ENCODE measurements at places on chromosomes 4 and X.

GRCh38 chr4:166165829-166166420 is 292.9 kb downstream of the TLL1 start:
- no peak for DNase-seq

- no peak for DNase-seq
Observed at GRCh38 chr4:139469216-139469615, 15.3 kb downstream of the RAB33B start.

GRCh38 chr4:13238936-13239335 is 245.2 kb downstream of the RAB28 start:
- no peak for DNase-seq

- DNase-seq = no peak
Observed at GRCh38 chr4:107896158-107896645, 35.1 kb upstream of the CYP2U1 start.

DNA sequence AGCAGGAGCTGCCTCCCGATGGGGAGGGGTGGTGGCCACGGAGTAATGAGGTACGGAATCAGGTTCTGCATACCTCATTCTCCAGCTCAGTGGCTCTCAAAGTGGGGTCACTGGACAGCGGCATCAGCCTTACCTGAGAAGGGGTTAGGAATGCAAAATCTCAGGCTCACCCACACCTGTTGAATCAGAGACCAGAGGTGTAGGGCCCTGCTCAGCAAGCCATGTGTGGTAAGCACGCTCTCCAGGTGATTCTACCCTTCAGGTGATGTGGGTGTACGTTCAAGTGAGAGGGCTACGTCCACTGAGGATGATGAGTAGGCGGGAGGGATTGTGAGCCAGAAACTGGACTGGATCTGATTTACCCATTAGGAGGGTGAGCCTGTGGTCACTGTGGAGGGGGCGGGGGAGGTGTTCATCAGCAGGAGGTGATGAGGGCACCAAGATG is 65.8 kb downstream of the ANAPC4 start:
- DNase-seq = no peak

DNA sequence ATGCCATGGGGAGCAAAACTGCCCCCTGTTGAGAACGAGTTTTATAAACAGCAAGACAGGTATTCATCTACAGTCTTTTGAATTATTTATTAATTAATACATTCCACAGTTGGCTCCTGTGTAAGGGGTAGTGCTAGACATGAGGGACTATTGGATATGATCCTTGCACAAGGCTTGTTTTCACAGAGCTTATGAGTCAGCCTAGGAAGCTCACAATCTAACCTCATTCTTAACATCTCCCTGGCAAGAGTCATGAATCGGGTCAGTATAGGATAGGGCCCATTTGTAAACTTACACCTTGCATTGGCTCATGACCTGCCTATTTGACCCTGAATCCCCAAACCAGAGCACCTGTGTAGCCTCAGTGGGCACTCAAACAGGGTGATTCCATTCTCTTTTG is 209.1 kb upstream of the HCCS start:
- DNase-seq = no peak

- DNase-seq = no peak
Observed at GRCh38 chr4:80143307-80143679, 54.0 kb upstream of the PRDM8 start.

DNA sequence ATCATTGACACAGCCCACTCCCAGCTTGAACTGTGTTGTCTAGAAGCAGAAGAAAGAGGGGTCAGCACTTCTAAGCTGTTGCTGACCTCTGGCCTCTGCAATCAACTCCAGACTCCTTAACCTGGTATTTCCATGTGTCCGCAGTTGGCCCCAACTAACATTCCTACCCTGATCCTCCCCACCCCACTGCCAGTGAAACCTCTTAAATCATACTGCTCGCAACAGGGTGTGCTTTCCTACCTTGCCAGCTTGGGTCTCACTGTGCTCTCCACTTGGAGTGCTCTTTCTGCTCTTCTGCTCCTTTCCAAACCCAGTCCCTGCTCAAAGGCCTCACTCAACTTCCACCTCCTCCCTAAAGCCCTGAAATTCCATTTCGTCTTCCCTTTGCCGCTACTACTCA is 52.3 kb upstream of the RPS6KA3 start:
- no peak for DNase-seq

DNA sequence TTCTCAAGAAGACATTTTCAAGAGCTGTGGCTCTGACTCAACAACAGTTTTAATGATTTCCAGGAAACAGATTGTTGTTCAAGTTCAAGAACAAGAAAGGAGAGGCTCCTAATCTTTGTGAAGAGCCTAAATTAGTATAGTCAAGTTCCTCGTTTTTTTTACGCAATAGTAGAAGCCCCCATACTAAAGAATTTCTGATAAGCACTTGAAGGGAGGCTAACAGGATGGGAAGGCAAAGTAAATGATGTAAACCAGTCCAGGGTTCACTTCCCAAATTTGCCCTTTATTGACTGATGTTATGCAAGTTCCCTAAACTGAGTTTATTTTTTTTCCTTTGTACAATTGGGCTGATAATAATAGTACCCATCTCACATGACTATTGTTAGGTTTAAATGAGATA is 178.2 kb downstream of the RTL9 start:
- DNase-seq = no peak

- no peak for DNase-seq
Observed at GRCh38 chr4:113824396-113824795, 62.9 kb upstream of the CAMK2D start.

DNA sequence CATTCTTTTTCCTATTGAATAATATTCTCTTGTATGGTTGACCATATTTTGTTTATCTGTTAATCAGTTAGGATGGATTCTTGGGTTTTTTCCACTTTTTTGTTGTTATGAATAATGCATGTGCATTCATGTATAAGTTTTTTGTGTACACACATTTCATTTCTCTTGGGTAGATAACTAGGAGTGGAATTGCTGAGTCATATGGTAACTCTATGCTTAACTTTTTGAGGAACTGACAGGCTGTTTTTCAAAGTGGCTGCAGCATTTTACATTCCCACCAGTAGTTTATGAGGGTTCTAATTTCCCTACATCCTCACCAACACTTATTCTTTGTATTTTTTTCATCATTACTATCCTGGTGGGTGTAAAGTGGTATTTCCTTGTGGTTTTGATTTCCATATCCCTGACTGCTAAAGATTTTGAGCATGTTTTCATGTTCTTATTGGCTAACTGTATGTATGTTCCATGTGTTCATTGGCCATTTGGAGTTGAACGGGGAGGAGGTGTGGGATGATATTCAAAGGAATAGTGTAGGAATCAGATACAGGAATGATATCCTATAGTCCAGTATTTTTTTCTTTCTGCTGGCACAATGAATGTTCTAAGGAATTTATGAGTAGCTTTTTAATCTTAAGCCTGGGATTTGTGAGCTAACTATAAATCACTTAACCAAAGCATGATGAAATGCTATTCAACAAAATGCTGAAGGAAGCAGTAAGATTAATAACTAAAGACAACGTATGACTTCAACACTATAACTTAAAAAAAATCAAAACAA is 114.3 kb downstream of the AMELX start:
- DNase-seq = no peak

DNA sequence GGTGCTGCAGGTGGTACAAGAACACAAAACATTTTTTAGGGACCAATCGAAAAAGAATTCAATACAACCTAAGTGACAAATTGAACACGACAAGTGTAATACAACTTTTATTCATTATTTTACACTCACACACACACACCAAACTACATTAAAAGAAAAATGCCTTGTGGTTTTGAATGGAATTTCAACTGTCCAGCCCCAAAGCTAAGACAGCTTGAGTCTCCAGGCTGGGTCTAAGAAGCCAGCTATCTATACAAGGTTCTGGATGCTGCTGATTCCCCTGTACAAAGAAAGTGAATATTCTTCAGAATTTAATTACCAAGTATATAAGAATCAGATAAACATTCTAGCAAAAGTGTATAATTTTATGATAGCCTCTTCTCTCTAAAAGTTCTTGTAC is 118.2 kb downstream of the PPP3CA start:
- DNase-seq = no peak

- no peak for DNase-seq
Observed at GRCh38 chrX:27600686-27601085, 10.5 kb downstream of the DCAF8L2 start.

DNA sequence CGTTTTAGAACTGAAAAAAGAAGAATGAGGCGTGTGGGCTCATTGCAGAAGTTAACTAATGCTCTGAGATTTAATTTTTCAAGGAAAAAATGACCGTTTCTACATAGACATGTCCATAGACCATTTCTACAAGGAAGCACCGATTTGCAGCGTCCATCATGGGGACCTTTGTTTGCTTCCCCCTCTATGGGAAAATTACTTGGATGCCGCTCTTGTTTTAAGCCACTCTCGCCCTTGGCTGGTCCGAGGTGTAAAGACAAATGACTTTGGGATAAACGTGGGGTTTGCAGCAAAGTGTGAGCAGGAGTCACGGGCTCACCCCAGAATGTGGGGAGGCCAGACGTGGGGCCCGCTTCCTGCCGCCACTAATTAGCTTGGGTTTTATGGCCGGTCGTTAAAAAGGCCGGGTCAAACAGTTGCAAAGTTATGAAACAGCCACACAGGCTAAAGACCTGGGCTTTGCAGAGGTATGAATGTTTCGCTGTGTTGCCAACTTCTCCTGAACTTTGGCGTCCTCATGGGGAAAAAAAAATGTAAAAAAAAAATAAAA is 235.9 kb downstream of the SHOX start:
- no peak for DNase-seq

- no peak for DNase-seq
Observed at GRCh38 chrX:26347171-26347570, 131.2 kb downstream of the MAGEB5 start.

- DNase-seq = no peak
Observed at GRCh38 chr4:182604953-182605352, 312.2 kb downstream of the DCTD start.

DNA sequence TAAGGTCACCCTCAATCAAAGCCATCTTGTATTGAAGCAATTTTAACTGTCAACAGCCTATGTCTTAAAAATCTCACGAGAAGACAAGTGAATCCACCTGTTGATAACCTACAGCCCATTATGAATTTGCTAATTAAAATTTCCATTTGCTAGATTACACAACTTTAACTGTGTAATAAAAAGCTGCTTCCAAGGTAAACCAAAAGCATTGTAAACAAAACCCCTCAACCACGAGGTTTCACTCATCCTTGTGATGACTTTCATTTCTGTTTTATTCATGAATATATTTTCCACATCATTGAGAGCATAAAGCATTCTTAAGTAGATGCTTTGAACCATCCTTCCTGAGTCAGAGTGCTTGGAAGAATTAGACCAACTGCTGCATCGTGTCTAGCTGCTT is 217.5 kb upstream of the GYPA start:
- DNase-seq = no peak

DNA sequence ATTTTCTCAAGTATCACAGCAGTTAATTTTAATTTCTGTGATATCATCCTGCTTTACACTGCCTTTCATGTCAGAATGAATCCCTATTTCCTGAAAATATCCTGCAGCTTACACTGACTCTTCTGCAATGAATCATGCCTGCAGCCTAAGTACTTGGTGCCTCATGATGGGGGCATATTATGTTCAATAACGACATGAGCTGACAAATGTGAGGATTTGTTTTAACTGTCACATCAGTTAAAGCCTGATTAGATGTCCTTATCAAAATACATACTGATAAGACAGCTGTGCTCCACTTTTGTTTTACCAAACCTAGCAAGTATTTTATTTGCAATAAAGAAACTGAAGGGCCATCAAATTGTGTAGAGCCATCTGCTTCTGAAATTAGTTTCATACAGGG is 359.9 kb upstream of the AGA start:
- no peak for DNase-seq

- DNase-seq = no peak
Observed at GRCh38 chr4:107366900-107367299, 330.8 kb upstream of the DKK2 start.

- no peak for DNase-seq
Observed at GRCh38 chr4:47650584-47651130, 165.6 kb downstream of the ATP10D start.

- DNase-seq = no peak
Observed at GRCh38 chr4:69843932-69844331, 16.0 kb downstream of the SULT1E1 start.

- DNase-seq = no peak
Observed at GRCh38 chr4:151266497-151266896, 10.5 kb upstream of the PRSS48 start.

GRCh38 chrX:31633349-31633748 is 561.5 kb upstream of the FTHL17 start:
- no peak for DNase-seq

DNA sequence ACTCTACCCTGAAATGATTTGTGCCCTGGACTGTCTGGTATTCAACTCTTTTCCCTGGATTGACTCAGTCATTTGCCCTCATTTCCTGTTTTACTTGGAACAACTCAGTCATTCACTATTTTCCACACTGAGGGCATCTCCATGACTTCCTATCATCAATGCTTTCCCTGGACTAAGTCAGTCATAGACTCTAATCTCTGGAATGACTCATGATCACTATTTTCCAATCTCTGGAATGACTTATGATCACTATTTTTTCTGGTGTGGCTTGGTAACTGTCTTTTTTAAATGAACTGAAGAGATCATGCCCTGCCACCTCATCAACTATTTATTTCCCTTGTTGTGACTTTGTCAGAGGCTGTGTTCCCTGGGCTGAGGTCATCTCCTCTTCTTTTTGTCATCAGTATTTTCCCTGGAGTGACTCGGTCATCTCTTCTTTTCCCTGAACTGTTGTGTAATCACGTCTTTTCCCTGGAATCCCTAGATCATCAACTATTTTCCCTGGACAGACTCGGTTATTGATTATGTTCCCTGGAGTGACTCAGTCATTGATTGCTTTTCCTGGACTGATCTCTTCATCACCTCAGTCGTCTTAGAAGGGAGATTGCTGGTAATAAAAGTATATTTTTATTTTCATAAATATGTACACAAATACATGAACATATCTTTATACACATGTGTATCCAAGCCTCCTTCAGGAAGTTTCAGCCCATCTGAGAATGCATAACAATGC is 327.1 kb upstream of the VCX start:
- no peak for DNase-seq

DNA sequence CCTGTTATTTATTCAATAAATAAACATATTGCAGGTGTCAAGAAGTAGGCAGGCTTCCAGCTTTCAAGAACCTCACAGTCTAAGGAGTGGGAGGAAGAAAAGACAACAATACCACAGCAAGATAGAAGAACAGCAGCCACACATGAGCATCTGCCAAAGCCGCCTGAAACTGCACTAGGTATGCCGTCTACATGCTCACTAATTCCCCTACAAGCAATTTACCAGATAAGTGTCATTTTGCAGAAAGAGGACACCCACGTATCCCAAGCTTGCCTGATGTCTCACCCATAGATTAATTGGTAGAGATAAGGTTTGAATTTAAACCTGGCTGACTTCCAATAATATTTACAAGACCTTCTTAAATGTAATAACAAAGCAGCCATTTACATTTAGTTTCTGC is 439.4 kb upstream of the CPEB2 start:
- no peak for DNase-seq

DNA sequence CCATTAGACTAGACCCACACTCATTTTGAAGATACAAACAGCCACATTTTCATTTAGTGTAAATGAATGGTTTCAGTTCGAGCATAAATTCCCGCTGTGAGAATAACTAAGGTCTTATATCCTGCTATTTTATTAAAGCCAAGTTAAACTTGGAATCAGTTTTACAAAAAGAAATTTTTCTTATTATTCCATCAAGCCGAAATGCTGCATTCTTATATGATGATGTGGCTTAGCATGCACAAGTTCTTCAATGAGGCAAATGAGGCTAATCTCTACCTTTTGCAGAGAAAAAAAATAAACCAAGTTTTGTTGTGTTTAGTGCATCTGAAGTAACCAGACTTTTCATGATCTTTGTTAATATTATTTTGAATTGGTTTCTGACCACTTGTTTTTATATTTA is 953.9 kb upstream of the PCDH10 start:
- DNase-seq = no peak

- no peak for DNase-seq
Observed at GRCh38 chr4:59537246-59537886, 1662.8 kb upstream of the ADGRL3 start.
